Stimulated activated CD4-positive, alpha-beta T cell treated with anti-CD3 and anti-CD28 coated beads, Interleukin-1b, Interleukin-23, amount 100 ng/mL, for 24 hours (primary cell): ENCODE measurements at places on chromosomes 5 and 9.

DNA sequence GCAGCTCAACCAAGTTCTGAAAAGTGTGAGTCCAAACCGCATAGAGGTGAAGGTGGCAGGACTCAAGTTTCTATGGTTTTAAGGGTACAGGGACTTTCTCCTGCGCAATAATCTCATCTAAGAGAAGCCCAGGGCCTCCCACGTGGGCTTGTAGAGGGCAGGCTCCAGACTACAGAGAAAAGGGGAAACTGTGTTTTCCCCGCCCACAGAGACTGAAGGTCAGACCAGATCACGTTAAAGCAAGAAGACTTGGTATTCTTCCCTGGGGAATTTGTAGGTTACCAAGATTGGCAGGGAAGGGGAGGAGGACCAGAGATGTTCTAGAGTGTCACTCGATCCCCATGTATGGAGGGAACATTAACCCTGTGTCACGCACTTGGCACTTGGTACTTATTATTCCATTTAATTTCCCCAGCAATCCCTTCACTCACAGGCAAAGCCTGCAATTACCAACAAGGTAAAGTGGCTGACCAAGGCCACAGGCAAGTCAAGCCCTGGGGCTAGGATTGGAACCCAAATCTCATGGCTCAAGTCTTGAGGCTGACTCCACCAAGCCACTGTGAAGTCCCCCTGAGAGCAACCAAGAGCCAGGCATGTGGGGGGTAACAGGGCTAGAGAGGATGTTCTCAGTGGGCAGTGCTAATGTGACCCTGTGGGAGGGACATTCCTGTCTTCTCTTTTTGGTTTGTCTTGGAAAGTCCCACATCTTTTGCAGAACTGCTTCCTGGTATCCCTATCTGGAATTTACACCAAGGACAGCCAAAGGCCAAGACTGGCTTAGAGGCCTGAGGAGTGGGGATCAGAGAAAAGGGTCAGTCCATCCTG is 18.3 kb upstream of the NEK6 start:
- no peak for DNase-seq

- DNase-seq: no peak
Measured at GRCh38 chr5:52024359-52024758, 641.1 kb downstream of the ISL1 start.

DNA sequence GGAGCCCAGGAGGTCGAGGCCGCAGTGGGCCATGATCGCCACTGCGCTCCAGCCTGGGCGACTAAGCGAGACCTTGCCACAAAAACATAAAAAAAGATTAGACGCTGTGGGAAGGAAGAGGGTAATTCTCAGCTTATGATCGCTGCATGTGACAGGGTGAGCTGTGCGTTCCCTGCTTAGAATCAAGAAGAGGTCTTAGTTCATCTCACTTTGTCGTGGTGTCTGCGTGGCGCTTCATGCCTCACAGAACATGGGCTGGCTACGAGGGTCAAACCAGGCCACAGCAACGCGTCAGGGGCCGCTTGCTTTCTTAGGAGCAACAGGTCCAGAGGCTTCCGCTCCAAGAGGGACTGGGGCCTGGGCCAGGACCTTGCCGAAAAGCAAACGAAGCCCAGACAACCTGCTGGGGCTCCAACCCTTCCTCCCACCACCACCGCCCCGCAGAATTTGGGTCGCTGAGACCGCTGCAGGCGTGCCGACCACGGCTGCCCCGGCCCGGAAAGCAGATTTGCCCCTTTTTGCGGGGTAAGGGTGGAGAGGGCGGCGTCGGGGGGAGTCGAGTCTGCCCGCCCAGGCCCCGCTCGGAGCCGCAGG is 10.0 kb upstream of the GRIN1 start:
- no peak for DNase-seq

GRCh38 chr9:38319496-38320173 is 72.9 kb upstream of the ALDH1B1 start:
- no peak for DNase-seq

DNA sequence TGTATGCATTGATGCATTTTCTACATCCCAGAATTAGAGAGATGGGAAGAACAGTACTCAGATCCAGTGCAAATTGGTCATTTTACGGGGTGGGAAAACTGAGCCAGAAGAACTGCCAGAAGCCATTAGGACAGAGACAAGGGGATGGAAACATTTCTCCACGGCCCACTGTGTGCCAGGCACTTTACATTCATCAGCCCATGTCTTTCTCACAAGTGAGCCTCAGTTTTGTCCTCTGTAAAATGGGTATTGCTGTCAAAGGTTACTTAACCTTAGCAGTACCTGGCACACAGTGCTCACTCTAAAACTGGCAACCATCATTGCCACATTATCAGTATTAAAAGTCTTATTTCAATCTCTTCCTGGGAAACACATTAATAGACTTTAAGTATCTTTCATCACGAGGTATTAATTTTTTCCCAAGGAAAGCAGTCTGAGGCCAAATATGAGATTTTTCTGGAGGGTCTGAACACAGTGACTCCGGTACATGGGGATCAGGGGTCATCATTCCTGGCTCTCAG is 5.2 kb downstream of the DUSP1 start:
- no peak for DNase-seq
